Urinary bladder (tissue), 4 donors: ENCODE measurements at places on chromosomes 6 and 20. TPM values are rescaled to one million over a fixed set of nuclear protein-coding genes. Genes with fewer than 3 reads are reported as not detected.

GRCh38 chr20:56565511-56565910, 32.5 kb downstream of the FAM209B start:
- DNase-seq, result no peak

- no peak for DNase-seq
Observed at GRCh38 chr20:51402201-51402600, 140.3 kb downstream of the NFATC2 start.

- DNase-seq, result no peak
Observed at GRCh38 chr6:136150961-136151360, 99.2 kb downstream of the MTFR2 start.

- no peak for DNase-seq
Observed at GRCh38 chr6:29619578-29620160, 13.3 kb downstream of the GABBR1 start.

- no peak for DNase-seq
Observed at GRCh38 chr6:42079941-42080464, 29.7 kb downstream of the TAF8 start.

DNA sequence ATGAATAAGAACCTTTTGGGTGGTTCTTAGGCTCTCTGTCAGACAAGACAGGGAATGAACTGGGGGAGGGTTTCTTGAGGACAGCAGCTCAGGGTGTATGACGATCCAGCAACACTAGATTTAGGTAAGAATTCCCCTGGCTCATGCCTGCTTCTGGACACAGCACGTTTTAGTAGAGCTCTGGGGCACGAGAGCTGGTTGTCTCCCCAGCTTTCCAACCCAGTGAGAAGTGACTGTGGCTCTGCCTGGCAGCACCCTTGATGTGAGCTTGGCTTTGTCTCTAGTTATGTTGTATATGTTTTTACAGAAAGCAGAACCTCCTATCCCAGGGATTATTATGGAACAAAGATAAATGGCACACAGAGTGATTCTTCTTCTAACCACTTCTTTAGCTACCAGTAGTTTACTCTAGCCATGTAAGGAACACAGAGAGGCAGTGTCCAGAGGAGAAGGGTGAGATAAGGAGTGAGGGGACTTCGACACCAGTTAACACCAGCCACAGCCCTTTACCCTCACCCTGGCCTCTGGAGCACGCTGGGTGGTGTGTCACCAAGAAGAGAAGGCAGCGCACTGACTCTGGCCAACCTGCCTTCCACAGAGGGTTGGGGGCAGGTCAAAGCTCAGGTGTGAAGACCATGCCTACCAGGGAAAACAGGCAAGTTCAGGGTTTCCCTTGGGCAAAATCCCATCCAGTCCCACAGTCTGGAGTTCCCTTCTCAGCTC, 3.9 kb downstream of the APOBEC2 start:
- DNase-seq, result no peak

DNA sequence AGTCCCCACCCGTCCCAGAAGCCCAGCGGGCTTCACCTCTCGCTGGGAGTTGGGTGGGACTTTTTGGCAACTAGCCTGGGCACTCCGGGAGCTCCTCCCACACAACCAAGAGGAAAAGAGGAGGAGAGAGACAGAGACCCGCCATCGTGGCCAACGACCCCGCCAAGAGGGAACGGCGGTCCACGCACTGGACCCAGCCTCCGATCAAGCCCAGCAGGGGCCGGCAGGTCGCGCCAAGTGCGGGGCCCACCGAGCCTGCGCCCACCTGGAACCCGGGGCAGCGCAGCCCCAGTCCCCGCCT, 3.0 kb upstream of the TMEM14C start:
- DNase-seq, result no peak

GRCh38 chr6:120230008-120230407, 880.4 kb upstream of the MAN1A1 start:
- DNase-seq, result no peak

- DNase-seq, result no peak
Observed at GRCh38 chr6:33723371-33724085, 12.0 kb upstream of the UQCC2 start.

DNA sequence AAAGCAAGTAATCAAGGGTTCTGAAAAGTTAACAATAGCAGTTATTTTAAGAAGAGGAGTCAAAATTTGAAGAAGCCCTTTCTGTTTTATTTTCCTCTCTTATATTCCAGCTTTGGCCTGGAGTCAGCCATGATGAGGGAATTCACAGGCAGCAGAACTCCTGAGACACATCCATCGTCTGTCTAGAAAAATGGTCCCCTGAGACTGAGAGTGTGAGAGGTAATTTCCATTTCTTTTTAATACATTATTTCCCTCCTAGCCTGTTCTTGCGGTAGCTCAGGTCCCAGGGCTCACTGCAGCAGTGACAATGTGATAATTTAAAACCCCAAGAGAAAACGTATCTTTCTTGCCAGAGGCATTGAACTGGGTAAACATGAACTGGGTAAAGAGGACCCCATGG, 296.0 kb downstream of the SMOC2 start:
- no peak for DNase-seq

- DNase-seq, result no peak
Observed at GRCh38 chr6:41605649-41606048, 32.6 kb upstream of the MDFI start.

DNA sequence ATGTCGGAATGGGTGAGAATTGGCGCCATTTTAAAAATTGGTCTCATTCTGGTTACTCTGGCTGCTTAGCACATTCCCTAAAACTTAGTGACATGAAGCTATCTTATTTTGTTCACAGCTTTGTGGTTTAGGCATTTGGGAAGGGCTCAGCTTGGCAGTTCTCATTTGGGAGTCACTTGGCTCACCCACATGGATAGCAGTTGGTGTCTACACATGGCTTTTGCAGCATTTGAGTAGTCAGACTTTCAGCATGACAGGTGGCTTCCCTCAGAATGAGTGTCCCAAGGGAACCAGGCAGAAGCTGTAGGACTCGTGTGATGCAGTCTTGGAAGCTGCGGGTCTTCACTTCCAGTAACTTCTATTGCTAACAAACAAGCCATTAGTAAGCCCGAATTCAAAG, 64.6 kb downstream of the UST start:
- DNase-seq, result no peak

DNA sequence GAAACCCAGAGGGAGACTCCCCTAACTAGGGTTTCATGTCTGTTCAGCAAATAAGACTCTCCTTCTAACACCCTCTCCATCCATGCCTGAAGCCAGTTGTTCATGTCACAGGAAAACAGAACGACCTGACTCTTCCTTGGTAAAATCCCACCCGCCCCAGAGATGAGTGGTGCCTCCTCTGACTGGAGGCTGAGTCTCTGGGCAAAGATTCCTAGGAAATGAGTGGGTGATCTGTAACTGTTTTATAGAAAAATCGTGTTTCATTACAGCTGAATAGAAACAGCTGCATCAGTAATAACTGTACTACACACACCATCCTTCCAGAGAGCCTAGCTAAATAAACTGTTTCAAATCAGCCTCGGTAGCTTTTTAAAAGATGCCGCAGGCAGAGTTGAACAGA, 37.4 kb upstream of the MRPS10 start:
- no peak for DNase-seq

- no peak for DNase-seq
Observed at GRCh38 chr6:147900247-147900830, 391.8 kb downstream of the SAMD5 start.

- DNase-seq, result no peak
Observed at GRCh38 chr20:53918949-53919361, 151.4 kb downstream of the BCAS1 start.

GRCh38 chr6:167968091-167968490, 29.4 kb upstream of the KIF25 start:
- DNase-seq, result no peak

DNA sequence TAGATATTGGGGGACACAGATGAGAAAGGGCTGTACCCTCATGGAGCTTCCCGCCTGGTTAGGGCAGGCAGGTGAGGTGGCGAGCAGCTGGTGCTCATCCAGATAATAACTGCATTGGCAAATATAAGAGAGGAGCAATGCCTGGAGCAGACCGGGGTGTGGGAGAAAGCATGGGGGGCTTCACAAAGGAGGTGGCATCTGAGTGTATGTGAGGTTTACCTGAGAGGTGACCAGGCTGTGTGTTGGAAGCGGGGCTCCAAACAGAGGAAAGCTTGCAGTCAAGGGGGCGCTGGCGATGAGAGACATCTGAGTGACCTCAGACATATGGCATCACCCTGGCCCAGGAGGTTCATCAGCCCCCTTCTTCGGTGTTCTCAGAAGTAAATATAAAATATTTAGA, 72.1 kb upstream of the PMEPA1 start:
- DNase-seq, result no peak

The NTSR1 gene
- total RNA-seq, result 0.05 TPM

The MAP3K5 gene
- 19.4 TPM for total RNA-seq

The POPDC3 gene
- total RNA-seq, result 2.5 TPM

The APCDD1L gene
- 3.9 TPM for total RNA-seq

The ARFGEF3 gene
- 9.6 TPM for total RNA-seq

The ZSCAN16 gene
- total RNA-seq, result 3.9 TPM

The TCP11 gene
- 0.37 TPM for total RNA-seq

The CDSN gene
- not detected for total RNA-seq

The SLC24A3 gene
- 12.6 TPM for total RNA-seq

The PCIF1 gene
- total RNA-seq, result 11.5 TPM

The BTBD3 gene
- 189 TPM for total RNA-seq

The SLC17A1 gene
- not detected for total RNA-seq

The WFDC8 gene
- not detected for total RNA-seq
